ENCODE measurements at places on chromosomes 4 and X.

DNA sequence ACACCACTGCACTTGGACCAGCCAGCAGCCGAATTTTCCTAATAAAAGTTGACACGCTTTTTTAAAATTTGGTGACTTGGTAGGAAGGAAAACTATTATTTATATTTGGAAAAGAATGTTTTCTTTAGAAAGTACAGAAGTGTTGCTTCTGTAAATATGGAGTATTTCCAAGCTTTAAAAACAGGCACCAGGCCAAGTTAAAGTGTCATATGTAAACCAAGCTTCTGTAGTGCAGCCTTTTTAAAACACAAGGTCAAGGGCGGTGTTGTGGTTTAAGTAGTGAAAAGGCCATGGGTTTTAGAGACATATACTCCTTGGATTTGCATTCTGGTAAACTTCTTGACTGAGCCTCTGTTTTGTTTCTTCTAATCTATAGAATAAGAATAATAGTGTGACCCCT lies 62.7 kb downstream of the TRIM2 start:
- DNase-seq, result no peak

- DNase-seq, result no peak
These were observed 1523.8 kb downstream of the PCDH7 start for GRCh38 chr4:32243926-32244325.

DNA sequence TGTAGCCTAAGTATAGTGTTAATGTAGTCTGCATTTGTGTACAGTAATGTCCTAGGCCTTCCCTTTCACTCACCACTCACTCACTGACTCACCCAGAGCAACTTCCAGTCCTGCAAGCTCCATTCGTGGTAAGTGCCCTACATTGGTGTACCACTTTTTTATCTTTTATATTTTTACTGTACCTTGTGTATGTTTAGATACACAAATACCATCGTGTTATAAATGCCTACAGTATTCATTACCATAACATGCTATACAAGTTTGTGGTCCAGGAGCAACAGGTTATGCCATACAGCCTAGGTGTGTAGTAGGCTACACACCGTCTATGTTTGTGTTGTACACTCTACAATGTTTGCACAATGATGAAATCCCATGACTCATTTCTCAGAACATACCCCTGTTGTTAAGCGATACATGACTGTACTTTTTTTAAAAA lies 15.4 kb downstream of the TSPAN5 start:
- DNase-seq, result no peak

DNA sequence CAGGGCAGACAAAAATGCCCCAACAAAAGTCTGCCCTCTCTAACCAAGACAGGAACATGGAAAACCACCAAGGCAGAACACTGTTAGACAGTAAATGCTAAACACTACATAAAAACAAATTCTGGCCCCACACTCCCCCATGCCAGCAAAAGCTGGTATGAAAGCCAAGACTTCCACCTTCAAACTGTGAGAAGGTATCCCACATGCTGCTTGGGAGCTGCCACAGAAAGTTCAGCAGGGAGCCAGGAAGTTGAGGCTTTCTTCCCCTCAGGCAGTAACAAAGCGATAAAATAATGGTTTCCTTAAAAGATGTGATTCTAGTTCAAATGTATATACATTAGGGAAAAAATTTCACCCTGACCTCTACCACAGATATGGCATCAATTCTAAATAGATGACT lies 770.4 kb upstream of the NDST4 start:
- DNase-seq, result no peak

DNA sequence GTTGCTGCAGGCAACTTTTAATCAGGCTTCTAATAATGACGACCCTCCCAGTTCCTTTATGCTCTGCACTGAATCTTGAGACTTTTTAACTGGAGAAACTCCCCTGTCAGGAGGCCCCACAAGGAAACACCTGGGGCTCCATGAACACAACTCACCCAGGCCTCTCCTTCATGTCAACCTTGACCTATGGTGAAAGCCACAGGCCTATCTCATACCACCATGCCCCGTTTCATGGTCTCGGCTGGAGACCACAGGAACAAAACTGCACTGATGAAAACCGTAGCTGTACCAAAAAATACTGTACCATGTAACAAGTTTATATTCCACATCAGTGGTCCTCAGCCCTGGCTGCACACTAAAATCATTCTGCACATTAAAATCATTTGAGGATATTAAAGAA lies 57.0 kb downstream of the ZNF827 start:
- no peak for DNase-seq

- DNase-seq, result no peak
These were observed 32.0 kb downstream of the CTBP1 start for GRCh38 chr4:1216869-1217294.
